ENCODE measurements at places on chromosomes 7 and 10. TPM values are rescaled to one million over a fixed set of nuclear protein-coding genes. Genes with fewer than 3 reads are reported as not detected.

- DNase-seq = no peak
Observed at GRCh38 chr10:91593834-91594233, 39.0 kb downstream of the PPP1R3C start.

Gene POU6F2
- not detected for total RNA-seq

Gene NKX1-2
- 0.98 TPM for total RNA-seq

DNA sequence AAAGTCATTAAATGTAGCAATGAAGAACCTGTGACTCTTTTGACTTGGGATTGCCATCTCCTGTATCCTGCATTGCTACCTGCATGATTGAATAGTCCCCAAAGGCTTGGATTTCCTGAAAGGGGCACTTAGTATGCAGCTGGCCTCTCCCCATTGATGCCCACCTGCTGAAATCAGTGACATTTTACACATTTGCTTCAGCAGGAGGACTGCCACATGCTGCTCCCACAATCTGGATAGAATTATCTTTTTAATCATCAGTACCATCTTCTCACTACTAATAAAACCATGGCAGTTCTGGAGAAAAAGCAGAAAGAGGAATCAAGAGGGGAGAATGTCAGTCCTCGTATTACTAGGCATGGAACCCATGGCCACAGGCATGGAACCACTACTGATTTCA, 67.8 kb downstream of the SLC13A1 start:
- no peak for DNase-seq

Gene SLC13A1
- total RNA-seq = not detected

Gene ITIH5
- 20.4 TPM for total RNA-seq

GRCh38 chr7:15209429-15209828, 306.9 kb upstream of the DGKB start:
- DNase-seq = no peak

Gene SYPL1
- total RNA-seq = 76.9 TPM

DNA sequence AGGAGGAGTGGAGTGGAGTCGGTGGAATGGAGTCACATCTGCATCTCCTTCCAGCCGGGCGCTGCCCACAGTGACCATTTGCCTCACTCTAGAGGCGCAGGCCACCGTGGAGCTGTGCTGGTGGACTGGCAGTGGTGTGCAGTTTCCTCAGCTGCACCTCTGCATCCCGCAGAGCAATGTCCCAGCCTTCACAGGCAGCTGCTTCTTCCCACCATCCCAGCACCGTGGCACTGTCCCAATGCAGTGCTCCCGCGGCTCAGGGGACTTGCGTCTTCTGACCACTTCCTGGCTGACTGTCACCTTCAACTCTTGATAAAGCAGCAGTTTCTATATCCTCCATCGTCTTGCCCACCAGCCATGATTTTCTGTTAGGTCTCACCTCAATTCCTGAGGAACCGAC, 90.3 kb upstream of the SFMBT2 start:
- DNase-seq = no peak

Gene AKR1C2
- 104 TPM for total RNA-seq

Gene BEND7
- total RNA-seq = 16.2 TPM

Gene ZNF438
- total RNA-seq = 11.8 TPM

GRCh38 chr7:129853661-129854268, 99.0 kb downstream of the UBE2H start:
- DNase-seq = peak; percentile 18

DNA sequence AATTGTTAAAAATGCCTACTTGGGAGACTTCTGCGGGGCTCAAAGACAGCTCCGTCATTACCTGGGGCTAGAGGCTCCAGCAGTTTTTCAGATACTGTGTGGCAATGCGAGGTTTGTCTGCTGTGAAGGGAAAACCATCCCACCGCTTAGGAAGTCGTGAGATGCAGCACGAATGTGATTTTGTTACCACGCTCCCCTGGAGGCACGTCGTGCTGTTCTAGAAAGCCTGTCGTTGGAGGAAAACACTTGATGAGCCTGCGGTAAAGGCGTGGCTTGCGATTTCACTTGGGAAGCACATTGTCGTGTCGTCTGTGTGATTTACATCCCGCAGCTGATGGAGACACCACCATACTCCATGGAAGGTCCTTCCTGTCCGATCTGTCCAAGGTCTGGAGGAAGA, 39.3 kb downstream of the CAMK1D start:
- no peak for DNase-seq

Gene RBP3
- not detected for total RNA-seq

Gene FAM25A
- total RNA-seq = 40.0 TPM

Gene PRKAR1B
- 31.4 TPM for total RNA-seq
